ENCODE measurements at places on chromosomes 11 and 22.
A peak's percentile ranks its signal among the peaks of the same experiment; 100 is the strongest.

DNA sequence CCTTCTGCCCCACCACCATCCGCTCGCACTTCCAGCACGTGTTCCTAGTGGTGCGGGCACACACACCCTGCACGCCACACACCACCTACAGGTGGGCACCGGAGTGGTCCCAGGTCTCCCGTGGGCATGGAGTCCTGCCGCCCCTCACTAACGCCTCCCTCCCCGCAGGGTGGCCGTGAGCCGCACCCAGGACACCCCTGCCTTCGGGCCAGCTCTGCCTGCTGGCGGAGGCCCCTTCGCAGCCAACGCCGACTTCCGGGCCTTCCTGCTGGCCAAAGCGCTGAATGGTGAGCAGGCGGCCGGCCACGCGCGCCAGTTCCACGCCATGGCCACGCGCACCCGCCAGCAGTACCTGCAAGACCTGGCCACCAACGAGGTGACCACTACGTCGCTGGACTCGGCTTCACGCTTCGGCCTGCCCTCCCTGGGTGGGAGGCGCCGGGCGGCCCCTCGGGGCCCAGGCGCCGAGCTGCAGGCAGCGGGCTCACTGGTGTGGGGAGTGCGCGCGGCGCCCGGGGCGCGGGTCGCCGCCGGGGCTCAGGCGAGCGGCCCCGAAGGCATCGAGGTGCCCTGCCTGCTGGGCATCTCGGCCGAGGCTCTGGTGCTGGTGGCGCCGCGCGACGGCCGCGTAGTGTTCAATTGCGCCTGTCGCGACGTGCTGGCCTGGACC lies 8.5 kb downstream of the SIPA1 start:
- DNase-seq, result no peak

DNA sequence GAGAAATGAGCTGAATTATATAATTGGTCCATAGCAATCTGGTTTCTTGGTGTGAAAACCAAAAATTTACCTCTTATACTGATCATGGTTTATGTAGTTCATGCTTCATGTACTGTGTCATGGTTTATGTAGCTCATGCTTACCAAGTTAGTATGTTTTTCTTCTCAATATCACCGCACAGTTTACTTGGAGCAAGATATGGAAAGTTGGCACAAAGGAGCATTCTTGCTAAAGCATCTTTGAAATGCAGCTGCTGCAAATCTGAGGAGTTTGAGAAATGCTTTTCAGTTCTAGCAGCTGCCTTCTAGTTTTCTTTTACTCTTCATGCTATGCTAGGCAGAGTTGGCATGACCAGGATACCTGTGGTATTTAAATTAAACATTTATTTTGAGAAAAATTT lies 4.5 kb downstream of the OR10G7 start:
- no peak for DNase-seq

- DNase-seq, result no peak
These were observed 129.4 kb upstream of the TMEM45B start for GRCh38 chr11:129686269-129686668.

GRCh38 chr11:78426845-78427244 lies 9.2 kb upstream of the GAB2 start:
- DNase-seq, result no peak

DNA sequence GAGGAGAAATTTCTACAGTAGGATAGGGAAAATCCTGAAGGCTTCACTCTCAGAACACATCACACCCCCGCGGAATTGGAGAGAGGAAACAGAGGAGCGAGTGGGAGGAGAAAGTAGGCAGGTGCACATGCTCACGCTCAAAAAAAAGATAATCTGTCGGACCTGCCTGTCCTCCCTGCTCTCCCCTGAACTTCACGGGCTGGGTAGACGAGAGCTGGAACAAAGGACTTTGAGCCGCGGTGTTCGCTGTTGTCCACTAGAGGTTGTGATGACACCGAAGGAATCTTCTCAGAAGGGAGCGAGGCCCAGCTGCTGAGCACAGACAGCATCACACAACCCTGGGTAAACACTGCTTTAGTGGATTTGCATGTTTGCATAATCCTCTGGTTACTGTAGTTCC lies 5.0 kb downstream of the SEZ6L start:
- peak; percentile 59 for DNase-seq

GRCh38 chr22:20572132-20572802 lies 64.9 kb downstream of the MED15 start:
- no peak for DNase-seq

- peak; percentile 14 for DNase-seq
These were observed 2.2 kb upstream of the MRGPRG start for GRCh38 chr11:3220521-3221407.

DNA sequence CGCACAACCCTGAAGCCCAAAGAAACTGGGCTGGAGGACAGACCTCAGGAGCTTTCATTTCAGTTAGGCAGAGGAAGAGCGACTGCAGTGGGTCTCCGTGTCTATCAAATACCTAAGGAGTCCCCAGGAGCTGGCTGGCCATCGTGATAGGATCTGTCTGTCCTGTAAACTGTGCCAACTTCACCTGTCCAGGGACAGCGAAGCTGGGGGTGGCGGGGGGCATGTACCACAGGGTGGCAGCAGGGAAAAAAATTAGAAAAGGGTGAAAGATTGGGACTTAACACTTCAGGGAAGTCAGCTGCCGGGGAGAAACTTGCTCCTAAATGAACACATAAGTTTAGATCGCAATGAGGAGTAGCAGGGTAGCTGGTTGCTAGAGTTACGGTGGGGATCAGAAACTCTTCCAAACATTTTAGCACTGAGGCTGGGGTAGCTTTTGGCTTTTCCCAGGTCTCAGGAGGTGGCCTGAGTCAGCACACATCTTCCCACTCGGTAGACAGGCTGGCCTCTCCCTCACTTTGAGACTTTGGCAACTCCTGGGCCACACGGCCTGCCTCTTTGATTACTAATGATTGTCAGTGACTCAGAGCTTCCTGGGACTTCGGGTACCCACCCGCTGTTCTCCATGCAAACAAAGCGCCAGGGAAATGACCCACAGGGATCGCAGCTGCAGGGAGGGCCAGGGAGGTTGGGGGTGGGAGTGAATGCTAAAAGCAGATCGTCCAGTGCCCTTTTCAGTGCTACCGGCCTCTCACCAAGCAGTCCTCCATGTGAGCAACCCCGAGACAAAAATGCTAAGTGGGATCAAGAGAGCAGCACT lies 2.9 kb upstream of the MTFP1 start:
- DNase-seq, result peak; percentile 65

- peak; percentile 90 for DNase-seq
These were observed at the start of gene PACS1 for GRCh38 chr11:66069715-66070603. PACS1 (plus strand) TSS chr11:66070272; CDS start chr11:66070487, 215 bp downstream.

DNA sequence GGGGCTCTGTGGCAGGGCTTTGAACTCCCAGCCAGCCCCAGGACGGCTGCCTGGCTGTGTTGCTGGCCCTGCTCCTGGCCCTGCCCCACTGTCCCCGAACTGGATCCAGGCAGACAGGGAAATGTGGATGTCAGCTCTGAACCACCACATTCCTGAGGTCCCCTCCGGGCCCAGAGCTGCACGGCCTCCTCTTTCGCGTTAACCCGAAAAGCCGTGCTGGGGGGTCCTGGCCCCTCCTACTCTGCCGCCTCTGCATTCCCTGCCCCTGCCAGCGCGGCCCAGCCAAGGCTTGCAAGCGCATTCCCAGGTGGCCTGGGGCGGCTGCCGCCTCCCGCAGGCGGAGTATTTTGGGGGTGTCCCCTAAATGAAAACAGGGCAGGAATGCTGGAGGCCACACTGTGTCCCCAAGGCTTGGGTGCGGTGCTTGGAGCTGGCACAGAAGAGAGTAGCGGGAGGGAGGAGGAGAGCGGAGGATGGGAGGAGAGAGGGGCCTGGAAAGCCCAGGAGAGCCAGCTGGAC lies 5.4 kb downstream of the LINC01488 start:
- DNase-seq, result no peak

DNA sequence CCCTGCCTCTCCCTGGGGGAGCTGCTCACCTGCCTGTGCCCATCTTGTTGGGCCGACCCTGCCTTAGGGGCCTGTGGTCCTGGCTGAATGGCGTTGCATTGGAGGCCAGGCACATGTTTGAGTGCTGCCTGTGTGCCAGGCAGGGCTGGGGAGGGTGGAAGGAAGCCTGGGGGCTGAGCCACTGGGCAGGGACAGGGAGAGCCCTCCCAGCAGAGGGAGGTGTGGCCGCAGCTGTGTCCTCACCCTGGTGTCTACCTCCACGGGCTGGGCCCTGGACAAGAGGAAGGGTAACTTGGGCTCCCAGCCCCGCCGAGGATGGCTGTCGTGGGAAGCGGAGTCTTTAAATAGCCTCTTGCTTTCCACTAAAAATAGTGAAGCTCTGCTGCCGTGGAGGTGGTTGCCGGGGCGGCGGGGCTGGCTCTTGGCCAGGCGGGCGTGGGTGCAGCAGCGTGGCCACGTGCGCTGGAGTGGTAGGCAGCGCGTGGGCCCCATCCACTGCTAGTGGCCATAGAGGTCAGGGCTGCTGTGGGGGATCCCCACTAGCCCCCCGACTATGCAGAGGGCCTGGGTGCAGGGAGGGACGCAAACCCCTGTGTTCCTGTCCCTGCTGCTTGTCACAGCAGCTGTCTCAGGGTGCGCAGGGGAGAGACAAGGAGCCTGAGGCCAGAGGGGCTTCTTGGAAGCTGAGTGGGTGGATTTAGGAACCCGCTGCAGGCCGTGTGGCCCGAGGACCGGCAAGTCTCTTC lies 6.2 kb downstream of the ZDHHC8 start:
- no peak for DNase-seq

GRCh38 chr22:25540908-25541660 lies 23.4 kb upstream of the GRK3 start:
- no peak for DNase-seq

- no peak for DNase-seq
These were observed 12.5 kb downstream of the IL17REL start for GRCh38 chr22:49999946-50000586.

DNA sequence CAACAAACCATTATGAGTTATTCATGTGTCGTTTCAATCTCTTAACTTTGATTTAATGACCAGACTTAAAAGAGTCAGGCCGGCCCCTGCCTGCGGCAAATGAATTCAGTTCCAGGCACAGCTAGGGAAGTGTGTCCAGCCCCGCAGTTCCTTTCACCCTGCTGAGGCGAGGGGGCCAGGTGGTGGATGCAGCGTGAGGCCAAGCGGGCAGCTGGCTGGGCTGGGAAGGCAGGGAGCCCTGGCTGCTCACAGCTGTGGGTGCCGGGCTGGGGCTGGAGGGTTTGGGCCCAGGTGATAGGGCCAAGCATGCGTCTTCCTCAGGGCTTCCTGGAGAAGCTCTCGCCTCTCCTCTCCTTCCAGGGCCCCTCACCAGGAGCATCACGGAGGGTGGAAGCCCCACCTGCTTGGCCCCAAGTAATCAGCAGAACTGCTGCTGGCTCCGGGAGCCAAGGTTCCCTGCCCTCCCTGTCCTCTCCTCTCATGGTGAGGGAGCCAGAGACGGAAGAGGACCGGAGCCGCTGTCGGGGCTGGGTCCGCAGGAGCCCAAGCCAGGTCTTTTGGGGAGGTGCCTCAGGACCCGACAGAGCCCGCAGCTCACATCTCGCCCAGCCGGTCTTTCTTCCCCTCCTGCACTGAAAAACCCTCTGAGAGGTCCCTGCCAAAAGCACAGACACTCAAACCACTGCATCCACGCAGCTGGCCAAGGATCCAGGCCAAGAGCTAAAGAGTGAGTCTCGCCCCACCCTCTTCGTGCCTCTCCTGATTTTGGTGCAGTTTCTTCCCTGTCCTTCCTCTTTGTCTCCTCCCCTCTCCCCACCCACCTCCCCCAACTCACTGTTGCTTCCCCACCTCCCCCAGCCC lies 97.0 kb downstream of the ST3GAL4 start:
- no peak for DNase-seq

GRCh38 chr22:27571463-27572277 lies 229.9 kb downstream of the MN1 start:
- no peak for DNase-seq

DNA sequence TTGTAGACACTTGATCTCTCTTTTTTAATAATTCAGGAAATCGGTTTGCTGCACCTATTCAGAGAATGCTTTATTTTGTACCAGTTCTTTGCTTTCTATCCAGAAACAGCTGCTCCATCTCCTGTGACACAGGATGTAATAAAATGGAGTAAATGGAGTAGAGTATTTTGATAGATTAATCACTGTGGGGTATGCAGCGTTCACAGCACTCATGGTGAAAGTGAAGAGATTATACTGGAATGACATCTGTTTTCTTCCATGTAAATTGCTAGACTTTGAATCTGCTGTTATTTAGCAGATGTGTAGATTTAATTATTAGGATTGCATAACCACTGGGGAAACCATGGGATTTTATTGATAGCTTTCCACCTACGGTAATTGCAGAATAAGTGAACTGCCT lies 227.3 kb upstream of the ARHGAP42 start:
- DNase-seq, result no peak

DNA sequence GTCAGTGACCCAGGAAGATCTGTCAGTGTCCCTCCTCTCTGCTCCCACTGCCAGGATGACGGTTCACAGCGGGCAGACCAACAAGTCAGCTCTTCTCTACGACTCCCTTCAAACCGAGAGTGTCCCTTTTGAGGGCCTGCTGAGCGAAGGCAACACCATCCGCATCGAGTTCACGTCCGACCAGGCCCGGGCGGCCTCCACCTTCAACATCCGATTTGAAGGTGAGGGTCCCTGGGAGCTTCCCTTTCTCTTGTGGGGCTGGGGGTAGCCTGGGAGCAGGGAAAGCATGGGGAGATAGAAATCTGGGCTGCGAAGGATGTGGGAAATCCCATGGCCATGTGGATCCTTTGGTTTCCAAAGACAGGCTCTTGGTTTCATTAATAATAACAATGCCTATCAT lies 118.4 kb upstream of the ASPHD2 start:
- no peak for DNase-seq

GRCh38 chr11:64544616-64545296 lies 46.3 kb upstream of the SLC22A12 start:
- no peak for DNase-seq

GRCh38 chr22:44604455-44604854 lies 97.5 kb upstream of the PRR5 start:
- no peak for DNase-seq

- DNase-seq, result no peak
These were observed 15.7 kb upstream of the SYT8 start for GRCh38 chr11:1819074-1819473.

DNA sequence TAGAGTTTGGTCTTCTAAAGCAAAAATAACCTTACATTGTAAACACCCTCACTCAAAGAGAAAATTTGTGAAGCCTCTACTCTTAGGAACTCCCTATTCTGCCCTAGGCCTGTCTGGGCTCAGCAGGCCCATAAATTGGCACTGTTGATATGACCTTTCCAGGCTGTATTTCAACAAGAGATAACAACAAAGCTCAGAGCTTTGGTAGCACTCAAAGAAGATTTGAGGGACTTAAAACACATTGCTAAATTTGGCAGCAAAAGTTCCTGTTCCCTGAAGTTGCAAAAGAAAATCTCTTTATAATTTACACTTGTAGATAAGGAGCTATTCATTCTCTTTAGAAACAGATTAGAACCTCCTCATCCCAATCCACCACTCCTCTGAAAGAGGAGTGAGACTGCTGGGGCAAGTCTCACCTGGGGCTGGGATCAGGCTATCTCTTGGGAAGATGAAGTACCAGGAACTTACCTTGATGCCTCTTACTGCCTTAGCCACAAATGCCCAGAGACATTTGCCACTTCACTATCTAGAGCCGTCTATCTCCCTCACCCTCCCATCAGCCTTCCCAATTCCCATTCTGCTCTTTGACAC lies 110.4 kb upstream of the AKIP1 start:
- no peak for DNase-seq

- DNase-seq, result no peak
These were observed at the start of gene IZUMO1R for GRCh38 chr11:94303966-94304958. IZUMO1R (plus strand) TSS chr11:94304580; CDS start chr11:94305637, 1,057 bp downstream.

Measured in iPS-NIHi11 (cell line).